ENCODE measurements at places on chromosomes 2 and 18. TPM values are rescaled to one million over a fixed set of nuclear protein-coding genes. Genes with fewer than 3 reads are reported as not detected.

- H3K4me3 ChIP-seq: no peak overlapping the region
- no peaks in the 10 kb centered on the region for H3K36me3 ChIP-seq
- no peaks in the 10 kb centered on the region for H3K4me1 ChIP-seq
Observed at GRCh38 chr2:77391119-77391518, 131.1 kb downstream of the LRRTM4 start.

GRCh38 chr18:29586210-29586609 lies 1409.3 kb upstream of the CDH2 start:
- H3K4me3 ChIP-seq: no peak overlapping the region
- no peaks in the 10 kb centered on the region for H3K4me1 ChIP-seq
- no peaks in the 10 kb centered on the region for H3K36me3 ChIP-seq
- no peak overlapping the region for H3K27ac ChIP-seq

GRCh38 chr2:230893841-230894781 lies 29.4 kb downstream of the ITM2C start:
- H3K4me1 ChIP-seq: peaks cover 15% of the 10 kb centered on the region
- H3K4me3 ChIP-seq: no peak overlapping the region
- peak overlapping the region; percentile 50 for H3K27ac ChIP-seq
- H3K36me3 ChIP-seq: no peaks in the 10 kb centered on the region
- H3K27me3 ChIP-seq: no peaks in the 10 kb centered on the region
- no peak for DNase-seq

TMEM237 gene
- total RNA-seq: 26.5 TPM

DNA sequence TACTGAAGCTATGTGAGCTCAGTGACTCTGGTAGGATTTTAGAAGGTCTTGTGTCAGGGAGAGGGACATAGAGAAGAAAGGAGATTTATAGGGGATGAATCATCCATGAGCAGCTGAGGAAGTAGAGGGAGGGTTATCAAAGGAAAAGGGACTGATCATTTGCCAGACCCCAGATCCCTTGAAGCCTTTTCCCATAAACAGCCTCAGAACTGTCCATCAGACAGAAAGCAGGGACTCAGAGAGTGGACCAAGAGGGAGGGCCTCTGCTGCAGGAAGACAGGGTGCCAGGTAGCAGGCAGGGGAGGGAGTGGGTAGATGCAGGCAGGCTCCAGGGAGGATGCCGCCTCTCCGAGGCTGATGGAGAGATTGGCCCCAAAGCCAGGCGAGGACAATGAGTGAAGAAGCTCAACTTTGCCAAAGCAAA lies 133.9 kb downstream of the TNS1 start:
- H3K27me3 ChIP-seq: no peaks in the 10 kb centered on the region
- H3K27ac ChIP-seq: peak overlapping the region; percentile 51
- no peaks in the 10 kb centered on the region for H3K36me3 ChIP-seq

- no peak overlapping the region for H3K27ac ChIP-seq
- no peak for DNase-seq
- H3K27me3 ChIP-seq: no peaks in the 10 kb centered on the region
- H3K36me3 ChIP-seq: no peaks in the 10 kb centered on the region
Observed at GRCh38 chr2:185859506-185859905, 120.9 kb downstream of the FSIP2 start.

- no peak overlapping the region for H3K27ac ChIP-seq
- no peak overlapping the region for H3K4me3 ChIP-seq
- no peaks in the 10 kb centered on the region for H3K27me3 ChIP-seq
- H3K4me1 ChIP-seq: no peaks in the 10 kb centered on the region
- H3K36me3 ChIP-seq: no peaks in the 10 kb centered on the region
Observed at GRCh38 chr18:48306838-48307237, 102.3 kb downstream of the ZBTB7C start.

HNRNPLL gene
- 58.0 TPM for total RNA-seq

C2orf72 gene
- 105 TPM for total RNA-seq

DNA sequence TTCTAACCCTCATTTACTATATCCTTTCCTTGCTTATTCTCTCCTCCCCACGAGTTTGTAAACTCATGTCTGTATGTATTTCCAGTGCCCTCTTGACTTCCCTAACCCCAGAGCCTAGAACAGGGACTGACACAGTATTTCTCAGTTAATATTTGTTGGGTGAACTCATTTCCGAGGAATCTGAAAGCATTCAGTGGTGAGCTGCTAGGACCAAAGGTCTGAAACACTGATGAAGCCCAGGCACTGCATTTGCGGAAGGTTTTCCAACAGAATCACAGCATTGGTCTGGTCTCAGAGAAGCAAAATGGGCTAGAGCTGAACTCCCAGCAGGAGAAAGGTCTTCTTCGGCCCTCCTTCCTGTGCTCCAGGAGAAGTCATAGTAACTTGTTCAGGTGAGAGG lies 56.8 kb downstream of the SOX11 start:
- no peaks in the 10 kb centered on the region for H3K4me1 ChIP-seq
- no peaks in the 10 kb centered on the region for H3K36me3 ChIP-seq
- no peak overlapping the region for H3K27ac ChIP-seq
- H3K4me3 ChIP-seq: no peak overlapping the region
- DNase-seq: no peak
- no peaks in the 10 kb centered on the region for H3K27me3 ChIP-seq

DNA sequence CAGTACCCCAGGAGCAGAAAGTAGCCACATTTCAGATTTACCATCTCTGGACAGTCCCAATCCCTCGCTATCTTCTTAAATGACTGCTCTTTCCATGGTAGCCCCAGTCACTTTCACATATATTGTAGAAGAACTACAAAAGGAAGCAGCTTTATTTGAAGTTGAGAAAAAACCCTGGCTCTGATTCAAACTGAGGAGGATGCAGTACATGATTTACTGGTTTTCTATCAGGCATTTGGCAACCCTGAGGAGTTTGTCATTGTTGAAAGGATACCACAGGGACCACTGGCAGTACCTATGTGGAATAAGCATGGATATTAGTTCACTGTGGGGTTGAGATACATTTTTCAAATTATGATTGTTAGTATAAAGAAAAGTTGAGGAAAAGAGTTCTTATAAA lies 640.9 kb upstream of the SETBP1 start:
- H3K36me3 ChIP-seq: no peaks in the 10 kb centered on the region
- no peak for DNase-seq
- no peaks in the 10 kb centered on the region for H3K4me1 ChIP-seq
- no peak overlapping the region for H3K27ac ChIP-seq
- H3K27me3 ChIP-seq: no peaks in the 10 kb centered on the region
- no peak overlapping the region for H3K4me3 ChIP-seq

DNA sequence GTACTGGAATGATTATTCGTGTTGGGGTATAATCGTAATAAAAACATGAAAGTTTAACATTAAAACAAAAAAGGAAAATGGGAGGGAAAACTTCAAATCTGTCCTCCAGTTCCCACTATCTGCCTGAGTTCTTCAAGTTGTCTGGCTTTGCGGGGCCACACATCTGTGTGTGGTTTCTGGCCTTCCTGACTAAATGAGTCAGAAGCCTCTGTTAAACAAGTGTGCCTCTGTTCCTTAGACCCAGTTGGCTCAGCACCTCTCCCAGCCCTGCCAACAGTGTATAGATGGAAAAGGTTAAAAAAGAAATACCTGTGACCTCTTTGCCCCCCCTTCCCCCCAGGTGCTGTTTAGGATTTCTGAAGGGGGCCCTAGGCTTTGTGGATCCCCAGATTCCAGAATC lies 30.2 kb downstream of the XDH start:
- H3K27ac ChIP-seq: no peak overlapping the region
- H3K4me3 ChIP-seq: no peak overlapping the region
- no peaks in the 10 kb centered on the region for H3K36me3 ChIP-seq
- H3K27me3 ChIP-seq: no peaks in the 10 kb centered on the region

HOXD12 gene
- total RNA-seq: not detected

All from Caco-2 (cell line).